Right lung (tissue), 10 donors: ENCODE measurements at places on chromosomes 4 and X. TPM values are rescaled to one million over a fixed set of nuclear protein-coding genes. Genes with fewer than 3 reads are reported as not detected.

The ETDA gene
- polyA plus RNA-seq = 0.29 TPM

The NMU gene
- 9.1 TPM for polyA plus RNA-seq

The TSPAN6 gene
- 98.8 TPM for polyA plus RNA-seq

The MAGEB17 gene
- not detected for polyA plus RNA-seq

The MAP3K15 gene
- 1.4 TPM for polyA plus RNA-seq

The EPHA5 gene
- not detected for polyA plus RNA-seq

The SSX4 gene
- not detected for polyA plus RNA-seq

The GASK1B gene
- 25.9 TPM for polyA plus RNA-seq

The PGM2 gene
- 20.6 TPM for polyA plus RNA-seq

The MGAT4D gene
- not detected for polyA plus RNA-seq

The IL2RG gene
- polyA plus RNA-seq = 4.3 TPM

The FAM9B gene
- not detected for polyA plus RNA-seq

- no peak for DNase-seq
Measured at GRCh38 chrX:66039944-66040343, at the start of gene VSIG4. Gene VSIG4, minus strand, starts transcription at chrX:66040080. Its CDS starts 82 bp downstream, at chrX:66039998.

DNA sequence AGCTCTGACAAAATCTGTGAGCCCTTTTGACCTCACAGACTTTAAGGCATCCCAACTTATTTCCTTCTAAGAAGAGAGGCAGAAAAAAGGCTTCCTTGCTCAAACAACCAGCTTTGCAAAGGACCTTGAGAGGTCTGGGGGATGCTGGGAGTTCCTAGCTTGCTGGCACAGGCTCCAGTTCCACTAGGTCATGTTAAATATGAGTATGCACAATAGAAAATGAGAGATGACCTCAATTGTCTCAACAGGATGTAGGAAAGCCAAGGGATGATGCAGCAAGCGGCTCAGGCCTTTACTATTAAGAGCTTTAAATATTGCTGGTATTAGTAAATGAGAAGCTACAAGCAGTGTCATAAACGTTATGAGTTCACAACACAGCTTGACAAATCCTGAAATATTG lies 13.3 kb upstream of the ZNF827 start:
- no peak for DNase-seq

DNA sequence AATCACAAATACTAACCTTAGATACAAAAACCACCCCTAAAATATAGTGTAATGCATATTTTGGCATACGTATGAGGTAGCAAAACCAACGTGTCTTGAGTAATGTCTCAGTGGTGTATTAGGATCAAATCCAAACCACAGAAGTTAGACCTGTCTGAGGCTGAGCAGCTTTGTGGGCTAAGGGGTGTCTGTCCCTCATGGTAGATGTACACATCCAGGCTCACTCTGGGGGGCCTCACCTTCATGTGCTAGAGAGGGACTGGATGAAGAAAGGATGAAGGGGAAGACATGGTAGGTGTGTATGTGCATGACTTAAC lies 188.0 kb upstream of the TBC1D9 start:
- no peak for DNase-seq

DNA sequence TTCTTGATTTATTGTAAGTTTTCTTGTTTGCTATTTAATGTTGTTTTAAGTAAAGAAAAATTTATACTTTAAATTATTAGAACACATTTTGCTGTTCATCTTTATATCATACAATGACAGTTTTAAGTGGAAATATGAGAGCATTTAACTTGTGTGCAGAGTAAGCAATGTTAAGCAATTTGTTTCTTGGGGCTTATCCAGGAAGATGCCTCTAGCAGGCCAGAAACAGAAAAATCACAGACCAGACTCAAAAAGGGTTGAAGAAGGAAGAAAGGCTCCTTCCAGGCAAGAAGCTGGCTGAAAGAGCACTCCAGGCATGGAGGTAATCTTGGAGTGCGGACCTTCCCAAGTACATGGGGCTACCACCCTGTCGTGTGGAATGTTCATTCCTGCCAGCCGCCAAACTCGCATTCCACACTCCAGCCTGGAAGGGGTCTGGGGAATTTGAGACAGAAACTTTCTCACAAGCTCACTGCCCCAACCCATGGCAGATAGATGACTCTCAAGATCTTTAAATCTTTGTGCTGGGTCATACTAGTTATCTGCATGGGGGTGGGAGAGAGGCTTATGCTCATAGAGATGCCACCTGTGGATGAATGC lies 1521.3 kb upstream of the AGA start:
- peak; percentile 14 for DNase-seq

DNA sequence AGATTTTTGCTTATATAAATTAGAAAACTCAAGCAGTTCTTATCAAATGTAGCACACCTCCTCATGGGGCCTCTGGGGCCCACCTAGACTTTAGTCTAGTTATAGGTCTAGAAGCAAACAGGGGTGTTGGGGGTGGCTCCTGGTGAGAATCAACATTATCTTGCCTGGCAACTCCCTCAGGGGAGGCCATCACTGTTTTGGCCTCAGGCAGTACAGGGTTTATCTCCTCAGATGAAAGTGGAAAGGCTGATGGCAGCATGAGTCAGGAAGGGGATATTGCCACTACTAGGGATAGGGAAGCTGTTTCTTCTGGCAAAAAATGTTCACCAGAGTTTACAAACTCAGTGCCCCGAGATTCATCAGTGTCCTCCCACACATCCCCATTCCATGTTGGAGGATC lies 232.4 kb upstream of the BMP3 start:
- DNase-seq = no peak

DNA sequence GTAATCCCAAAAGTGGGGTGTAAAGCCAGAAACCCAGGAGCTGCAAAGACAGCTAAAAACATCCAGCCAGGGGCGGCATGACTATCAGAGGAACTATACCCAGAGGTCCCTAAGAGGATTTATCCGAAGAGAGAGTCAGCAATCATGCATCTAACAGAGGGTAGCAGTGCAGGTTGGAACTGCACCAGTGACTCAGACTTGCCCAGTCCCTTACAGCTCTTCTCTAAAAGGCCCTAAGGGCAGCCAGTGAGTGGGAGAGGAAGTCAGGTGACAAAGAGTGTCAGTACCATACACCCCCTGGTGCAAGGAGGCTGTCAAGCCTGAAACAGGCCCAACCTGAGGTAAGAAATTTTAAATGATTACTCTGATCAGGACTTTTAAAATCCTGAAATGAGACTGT lies 88.1 kb downstream of the CAMK2D start:
- DNase-seq = no peak

DNA sequence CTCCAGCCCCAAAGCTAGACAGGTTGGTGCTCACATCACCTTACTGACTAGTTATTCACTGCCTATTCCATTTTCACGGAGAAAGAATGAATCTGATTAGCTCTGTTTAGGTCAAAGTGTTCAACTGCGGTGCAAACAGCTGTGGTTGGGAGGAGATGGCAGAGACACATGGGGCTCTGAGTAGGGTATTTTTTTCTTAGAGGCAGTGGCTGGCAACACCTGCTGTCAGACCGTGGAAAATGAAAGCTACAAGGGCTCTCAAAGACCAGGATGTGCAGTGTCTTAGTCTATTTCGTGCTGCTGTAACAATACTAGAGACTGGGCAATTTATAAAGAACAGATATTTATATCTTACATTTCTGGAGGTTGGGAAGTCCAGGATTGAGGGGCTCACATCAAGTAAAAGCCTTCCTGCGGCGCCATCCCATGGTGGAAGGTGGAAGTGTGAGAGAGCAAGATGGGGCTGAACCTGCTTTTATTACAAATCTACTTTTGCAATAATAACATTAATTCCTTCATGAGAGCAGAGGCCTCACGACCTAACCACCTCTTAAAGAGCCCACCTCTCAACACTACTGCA lies 10.6 kb downstream of the NYX start:
- DNase-seq = no peak

GRCh38 chr4:24783506-24783905 lies 11.9 kb upstream of the SOD3 start:
- DNase-seq = no peak

GRCh38 chr4:123672987-123673386 lies 276.4 kb downstream of the SPRY1 start:
- DNase-seq = no peak

- DNase-seq = no peak
Measured at GRCh38 chr4:2829321-2829932, 14.2 kb upstream of the ADD1 start.

DNA sequence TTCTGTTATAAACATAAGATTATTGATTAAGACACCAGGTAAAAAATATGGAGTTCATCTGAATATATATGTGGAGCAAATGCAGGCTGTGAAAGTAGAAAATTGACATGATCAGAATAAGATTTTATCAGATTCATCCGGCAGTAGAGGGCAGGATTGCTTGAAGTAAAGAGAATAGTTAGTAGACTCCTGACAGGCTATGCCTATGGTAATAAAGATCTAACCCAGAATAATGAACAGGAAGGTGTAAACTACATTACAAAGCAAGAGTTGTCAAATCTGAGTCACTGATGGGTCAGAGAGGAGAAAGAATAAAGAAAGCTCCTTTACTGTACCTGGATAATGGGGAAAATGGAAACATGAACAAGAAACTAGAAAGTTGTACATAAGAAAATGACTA lies 20.8 kb upstream of the TMEM184C start:
- no peak for DNase-seq

GRCh38 chr4:119271361-119272085 lies 50.4 kb downstream of the FABP2 start:
- DNase-seq = no peak

- no peak for DNase-seq
Measured at GRCh38 chr4:171785388-171785787, 27.8 kb upstream of the GALNTL6 start.

DNA sequence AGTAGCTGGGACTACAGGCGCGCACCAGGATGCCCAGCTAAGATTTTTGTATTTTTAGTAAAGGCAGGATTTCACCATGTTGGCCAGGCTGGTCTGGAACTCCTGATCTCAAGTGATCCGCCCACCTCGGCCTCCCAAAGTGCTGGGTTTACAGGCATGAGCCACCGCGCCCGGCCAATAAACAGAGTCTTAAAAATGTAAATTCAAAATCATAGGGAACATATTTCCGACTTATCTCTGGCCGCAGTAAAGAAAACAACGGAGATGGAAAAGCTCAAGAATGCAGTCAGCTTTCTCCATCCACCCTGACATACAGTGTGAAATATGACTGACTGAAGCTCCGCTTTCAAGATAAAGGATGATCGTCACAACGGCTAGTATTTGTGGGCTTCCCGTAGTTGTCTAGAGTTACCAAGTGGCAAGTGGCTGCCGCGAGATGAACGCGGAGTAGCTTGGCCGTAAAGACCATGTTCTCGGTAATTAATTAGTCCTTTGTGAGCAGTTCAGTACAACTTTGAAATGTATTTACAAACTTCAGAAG lies 495.1 kb upstream of the FAT1 start:
- DNase-seq = no peak

GRCh38 chrX:79408623-79409322 lies 41.6 kb upstream of the ITM2A start:
- no peak for DNase-seq

DNA sequence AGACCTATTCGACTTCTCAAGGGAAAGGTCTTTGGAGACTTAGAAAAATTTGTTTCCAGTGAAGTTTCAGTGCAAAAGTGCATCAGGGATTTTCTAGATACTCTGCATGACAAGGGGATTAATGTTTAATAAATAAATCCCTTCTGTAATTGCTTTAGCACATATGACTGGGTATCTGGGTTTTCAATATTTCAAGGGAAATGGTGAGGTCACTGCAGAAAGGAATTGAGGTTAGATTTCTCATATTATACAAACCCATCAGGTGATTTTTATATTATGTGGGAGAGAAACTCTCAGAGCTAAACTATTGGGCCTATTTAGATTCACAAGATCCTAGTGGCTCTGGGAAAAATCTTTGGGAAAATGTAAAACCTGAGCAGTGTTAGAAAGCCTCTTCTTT lies 48.3 kb upstream of the SLC4A4 start:
- no peak for DNase-seq

DNA sequence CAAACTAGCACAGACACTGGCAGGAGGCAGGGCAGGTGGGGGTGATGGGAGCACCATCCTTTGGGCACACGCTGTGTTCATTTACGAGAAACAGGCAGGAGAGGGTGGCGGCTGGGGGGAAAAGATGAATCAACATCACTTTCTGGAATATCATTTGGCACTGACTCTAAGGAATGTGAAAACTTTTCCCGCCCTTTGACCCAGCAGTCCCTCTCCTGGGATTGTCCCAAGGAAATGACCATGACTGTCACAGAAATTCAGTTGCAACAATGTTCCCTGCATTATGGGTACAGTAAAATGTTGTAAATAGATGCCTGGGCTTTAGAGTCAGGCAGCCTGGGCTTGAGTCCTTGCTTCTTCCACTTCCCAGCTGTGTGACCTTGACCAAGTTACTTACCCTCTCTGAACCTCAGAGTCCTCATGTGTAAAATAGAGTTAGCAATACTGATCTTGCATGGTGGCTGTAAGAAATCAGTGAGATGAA lies 58.6 kb downstream of the ABLIM2 start:
- no peak for DNase-seq

DNA sequence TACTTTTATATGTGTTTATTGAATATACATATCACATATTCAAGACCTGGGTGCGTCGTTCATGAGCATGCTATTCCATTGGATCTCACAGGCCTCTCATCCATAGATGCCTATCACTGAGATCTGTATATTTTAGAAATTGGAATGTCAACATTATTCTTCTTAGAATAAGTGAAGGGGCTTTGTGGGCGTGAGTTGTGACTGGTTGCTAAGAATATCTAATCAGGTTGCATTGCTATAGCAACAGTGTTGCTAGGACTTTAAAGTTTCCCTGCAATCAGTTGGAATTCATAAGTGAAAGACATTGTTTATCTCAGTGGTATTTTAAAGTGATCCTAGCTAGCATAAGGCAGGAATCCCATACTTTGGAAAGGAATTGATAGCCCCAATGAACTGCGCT lies 36.7 kb upstream of the ANK2 start:
- DNase-seq = no peak

- peak; percentile 27 for DNase-seq
Measured at GRCh38 chr4:87130985-87131703, 89.3 kb downstream of the KLHL8 start.

DNA sequence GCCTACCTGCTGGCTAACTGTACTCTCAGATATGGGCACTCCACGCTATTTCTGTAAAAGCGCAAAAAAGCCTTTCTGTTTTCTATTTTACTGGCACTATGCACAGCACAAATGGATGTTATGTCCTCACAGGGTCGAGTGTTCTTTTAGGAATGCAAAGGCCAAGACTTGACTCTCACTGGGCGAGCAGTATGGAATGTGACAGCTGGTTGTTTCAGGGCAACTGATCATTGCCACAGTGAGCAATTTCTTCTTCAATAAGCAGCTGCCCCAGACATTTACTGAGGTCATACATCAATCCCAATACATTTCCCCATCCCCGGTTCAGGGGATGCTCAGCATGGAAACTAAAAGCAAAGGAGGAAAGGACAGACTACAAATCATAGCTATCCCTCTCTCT lies 58.2 kb downstream of the PDE5A start:
- peak; percentile 28 for DNase-seq

DNA sequence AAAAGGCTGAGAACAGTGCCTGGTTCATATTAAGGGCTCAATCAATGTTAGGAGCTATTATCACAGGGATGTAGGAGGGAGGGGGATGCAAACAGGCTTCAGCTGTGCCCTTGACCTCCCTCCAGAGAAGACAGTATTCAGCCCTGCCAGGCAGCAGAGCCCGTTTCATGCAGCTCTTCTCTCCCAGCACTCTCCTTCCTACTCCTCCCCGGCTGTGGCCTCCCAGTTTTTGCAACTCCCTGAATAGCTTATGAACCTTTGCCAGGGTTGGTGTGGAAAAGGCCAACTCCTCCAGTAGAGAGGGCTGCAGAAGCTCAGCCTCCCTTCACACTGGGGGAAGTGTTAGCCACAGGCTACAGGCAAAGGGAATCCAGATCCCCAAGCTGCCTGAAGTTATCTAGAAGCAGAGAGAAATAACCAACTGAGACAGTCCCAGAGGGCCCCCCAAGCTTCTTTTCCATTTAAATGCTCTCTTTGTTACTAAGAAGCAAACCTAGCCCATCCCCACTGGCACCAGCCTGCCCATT lies 31.7 kb upstream of the APLN start:
- peak; percentile 32 for DNase-seq
